Spinal cord (tissue), 10 donors: ENCODE measurements at places on chromosomes 13 and 19. TPM values are rescaled to one million over a fixed set of nuclear protein-coding genes. Genes with fewer than 3 reads are reported as not detected.

MRPS12 gene
- 18.7 TPM for total RNA-seq

DNA sequence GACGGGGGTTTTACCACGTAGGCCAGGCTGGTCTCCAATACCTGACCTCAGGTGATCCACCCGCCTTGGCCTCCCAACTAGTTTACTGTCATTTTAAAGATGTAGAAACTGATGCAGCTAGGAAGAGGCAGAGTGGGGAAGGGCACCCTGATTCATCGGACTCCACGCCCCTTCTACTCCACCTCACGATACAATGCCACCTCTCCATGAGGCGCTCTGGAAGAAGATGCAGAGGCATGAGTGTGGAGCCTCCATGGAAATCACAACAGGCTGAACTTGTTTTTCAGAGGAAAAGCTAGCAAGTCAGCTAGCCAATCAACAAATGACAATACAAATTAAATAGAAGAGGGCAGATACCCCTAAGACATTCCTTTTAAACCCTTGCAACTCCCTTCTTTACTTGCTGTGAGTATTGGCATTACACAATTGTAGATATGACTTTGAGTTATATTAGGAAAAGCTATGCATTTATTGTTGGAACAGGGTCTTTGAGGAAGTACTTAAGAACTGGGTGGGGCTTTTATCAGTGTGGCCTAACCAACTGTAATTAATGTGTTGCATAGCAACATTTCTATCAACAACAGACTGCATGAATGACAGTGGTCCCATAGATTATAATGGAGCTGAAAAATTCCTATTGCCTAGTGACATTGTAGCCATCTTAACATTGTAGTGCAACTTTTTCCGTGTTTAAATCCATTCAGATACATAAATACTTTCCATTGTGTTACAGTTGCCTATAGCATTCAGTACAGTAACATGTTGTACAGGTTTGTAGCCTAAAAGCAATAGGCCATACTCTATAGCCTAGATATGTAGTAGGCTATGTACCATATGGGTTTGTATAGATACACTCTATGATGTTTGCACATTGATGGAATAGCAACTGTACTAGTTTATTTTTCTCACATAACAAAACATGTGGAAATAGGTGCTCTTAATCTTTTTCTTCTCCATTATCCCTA, 17.6 kb downstream of the WDFY2 start:
- no peak for DNase-seq
- no peaks in the 10 kb centered on the region for H3K4me1 ChIP-seq
- no peaks in the 10 kb centered on the region for H3K27me3 ChIP-seq

DCLK1 gene
- 112 TPM for total RNA-seq

- no peak overlapping the region for H3K4me3 ChIP-seq
- no peaks in the 10 kb centered on the region for H3K4me1 ChIP-seq
- DNase-seq = no peak
- H3K36me3 ChIP-seq = peaks cover 76% of the 10 kb centered on the region
- no peak overlapping the region for H3K27ac ChIP-seq
Measured at GRCh38 chr19:45296355-45296754, 26.3 kb downstream of the CKM start.

APOC4 gene
- not detected for total RNA-seq

DNA sequence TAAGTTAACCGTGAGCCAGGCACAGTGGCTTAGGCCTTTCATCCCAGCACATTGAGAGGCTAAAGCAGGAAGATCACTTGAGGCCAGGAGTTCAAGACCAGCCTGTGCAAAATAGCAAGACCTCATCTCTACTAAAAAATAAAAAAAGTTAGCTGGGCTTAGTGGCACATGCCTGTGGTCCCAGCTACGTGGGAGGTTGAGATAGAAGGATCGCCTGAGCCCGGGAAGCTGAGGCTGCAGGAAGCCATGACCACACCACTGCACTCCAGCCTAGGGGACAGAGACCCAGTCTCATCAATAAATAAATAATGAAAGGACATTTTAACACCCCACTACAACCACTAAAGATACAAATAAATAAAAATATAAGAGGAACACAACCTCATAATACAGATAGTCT, 21.6 kb downstream of the LSM14A start:
- H3K4me1 ChIP-seq = no peaks in the 10 kb centered on the region
- no peaks in the 10 kb centered on the region for H3K27me3 ChIP-seq
- H3K27ac ChIP-seq = no peak overlapping the region

DNA sequence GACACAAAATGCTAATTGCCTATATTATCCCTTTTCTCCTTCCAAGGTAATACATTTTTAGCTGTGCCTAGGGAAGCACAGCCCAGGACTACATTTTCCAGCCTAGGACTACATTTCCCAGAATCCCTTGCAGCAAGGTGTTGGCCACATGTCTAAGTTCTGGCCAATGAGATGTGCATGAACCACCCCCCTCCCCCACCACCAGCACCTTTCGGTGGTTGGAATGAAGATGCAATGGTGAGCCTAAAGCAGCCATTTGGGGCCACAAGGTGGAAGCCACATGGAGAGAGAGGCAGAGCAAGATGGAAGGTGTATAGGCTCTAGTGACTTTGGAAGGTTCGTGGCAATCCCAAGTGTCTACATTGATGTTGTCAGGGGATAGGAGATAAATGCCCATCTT, 16.2 kb downstream of the UNC13A start:
- no peak for DNase-seq
- no peaks in the 10 kb centered on the region for H3K27me3 ChIP-seq
- H3K4me3 ChIP-seq = no peak overlapping the region
- H3K4me1 ChIP-seq = no peaks in the 10 kb centered on the region
- no peak overlapping the region for H3K27ac ChIP-seq
- H3K36me3 ChIP-seq = peaks cover 44% of the 10 kb centered on the region

DNA sequence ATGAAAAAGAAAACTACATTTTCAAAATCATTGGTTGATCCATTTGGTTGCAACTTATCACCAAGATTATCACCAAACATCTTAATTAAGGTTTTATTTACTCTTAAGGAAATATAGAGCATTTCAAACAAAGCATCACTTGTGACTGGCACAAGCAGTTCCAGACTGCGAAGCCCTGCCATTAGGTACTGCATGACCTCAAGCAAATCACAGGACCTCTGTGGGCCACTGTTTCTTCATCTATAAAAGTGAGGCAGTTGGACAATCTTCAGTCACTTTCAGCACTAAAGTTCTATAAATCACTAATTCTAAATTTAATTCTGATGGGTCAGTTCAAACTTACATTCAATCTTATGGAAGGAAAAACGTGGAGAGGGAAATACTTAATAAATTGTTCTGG, 2.0 kb downstream of the ELF1 start:
- no peaks in the 10 kb centered on the region for H3K36me3 ChIP-seq
- DNase-seq = no peak
- H3K4me3 ChIP-seq = no peak overlapping the region
- no peak overlapping the region for H3K27ac ChIP-seq
- H3K27me3 ChIP-seq = no peaks in the 10 kb centered on the region
- no peaks in the 10 kb centered on the region for H3K4me1 ChIP-seq

DNA sequence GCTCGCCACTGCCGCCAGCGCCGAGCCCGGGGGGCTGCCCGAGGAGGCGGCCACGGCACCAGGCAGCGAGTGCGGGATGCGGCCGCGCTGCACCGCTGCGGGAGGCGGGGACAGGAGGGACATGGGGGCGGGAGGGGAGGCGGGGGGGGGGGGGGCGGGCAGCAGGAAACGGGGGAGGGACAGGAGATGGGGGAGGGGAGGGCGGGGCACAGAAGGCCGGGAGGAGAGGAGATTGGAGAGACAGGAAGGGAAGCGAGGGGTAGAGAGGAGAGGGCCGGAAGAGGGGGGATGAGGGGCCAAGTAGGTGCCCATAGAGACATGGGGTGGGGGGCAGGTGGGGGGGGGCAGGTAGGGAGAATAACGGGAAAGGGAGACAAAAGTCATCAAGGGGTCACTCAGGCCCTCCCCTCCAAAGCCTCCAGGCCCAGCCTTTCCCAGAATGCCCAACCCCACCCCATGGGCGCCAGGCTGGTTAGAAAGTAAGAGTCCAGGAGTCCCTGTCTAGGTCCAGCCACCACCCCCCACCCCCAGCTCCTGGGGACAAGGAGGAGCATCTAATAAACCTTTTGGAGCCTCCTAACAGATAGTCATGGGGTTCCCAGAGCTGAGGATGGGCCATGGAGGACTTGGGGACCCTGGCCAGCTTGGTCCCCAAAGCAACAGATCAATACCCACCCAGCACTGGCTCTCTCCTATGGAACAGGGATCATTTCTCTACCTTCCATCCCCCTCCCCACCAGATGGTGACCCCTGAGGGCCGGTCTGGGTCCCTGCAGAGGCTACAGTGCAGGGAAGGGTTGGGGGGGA, 9.5 kb downstream of the NR2F6 start:
- peaks cover 62% of the 10 kb centered on the region for H3K36me3 ChIP-seq
- no peak overlapping the region for H3K27ac ChIP-seq
- H3K4me1 ChIP-seq = peaks cover 23% of the 10 kb centered on the region
- H3K4me3 ChIP-seq = no peak overlapping the region
- no peaks in the 10 kb centered on the region for H3K27me3 ChIP-seq
- no peak for DNase-seq

GRCh38 chr13:35810321-35810720, 320.9 kb downstream of the DCLK1 start:
- no peaks in the 10 kb centered on the region for H3K4me1 ChIP-seq
- H3K36me3 ChIP-seq = peaks cover 12% of the 10 kb centered on the region
- H3K27ac ChIP-seq = no peak overlapping the region
